LHCN-M2 (cell line): ENCODE measurements at places on chromosomes 5 and 9.

DNA sequence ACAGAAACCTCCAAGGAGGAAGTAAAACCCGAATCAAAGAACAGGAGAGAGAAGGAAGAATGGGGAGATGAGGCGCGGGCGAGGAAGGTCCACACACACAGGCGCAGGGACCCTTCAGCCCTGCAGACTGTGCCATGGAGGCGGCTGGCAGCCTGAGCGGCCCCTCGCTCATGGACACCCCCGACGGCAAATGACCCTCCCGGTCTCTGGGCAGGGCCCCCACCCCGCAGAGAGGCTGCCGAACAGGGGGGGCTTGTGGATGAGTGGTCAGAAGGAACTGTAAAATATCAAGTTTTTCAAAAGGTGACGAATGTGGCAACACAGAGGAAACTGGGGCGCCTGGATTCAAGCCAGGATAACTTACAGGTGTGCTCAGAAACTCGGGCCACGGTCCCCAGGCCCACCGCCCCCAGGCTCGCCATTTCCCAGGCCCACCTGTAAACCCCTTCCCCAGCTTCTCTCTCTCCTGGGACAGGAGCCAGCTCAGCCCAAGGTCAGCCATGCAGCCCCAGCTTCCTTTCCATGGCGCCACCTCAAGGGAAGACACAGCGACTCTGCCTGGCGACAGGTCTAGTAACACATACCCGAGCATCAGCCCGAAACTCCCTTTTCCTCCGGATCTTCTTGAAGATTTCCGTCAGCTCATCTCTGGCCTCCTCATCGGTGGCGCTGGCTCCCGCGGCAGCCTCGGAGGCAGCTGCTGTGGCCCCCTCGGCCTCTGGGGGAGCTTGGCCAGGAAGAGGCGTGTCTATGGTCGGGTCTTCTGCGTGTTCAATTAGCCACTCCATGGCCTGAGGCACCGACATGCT, 16.5 kb downstream of the UBAC1 start:
- no peak for DNase-seq

GRCh38 chr5:172569861-172570558, 71.1 kb upstream of the NEURL1B start:
- no peak for DNase-seq

- DNase-seq: peak; percentile 74
Measured at GRCh38 chr5:17190242-17190778, 27.1 kb upstream of the BASP1 start.

DNA sequence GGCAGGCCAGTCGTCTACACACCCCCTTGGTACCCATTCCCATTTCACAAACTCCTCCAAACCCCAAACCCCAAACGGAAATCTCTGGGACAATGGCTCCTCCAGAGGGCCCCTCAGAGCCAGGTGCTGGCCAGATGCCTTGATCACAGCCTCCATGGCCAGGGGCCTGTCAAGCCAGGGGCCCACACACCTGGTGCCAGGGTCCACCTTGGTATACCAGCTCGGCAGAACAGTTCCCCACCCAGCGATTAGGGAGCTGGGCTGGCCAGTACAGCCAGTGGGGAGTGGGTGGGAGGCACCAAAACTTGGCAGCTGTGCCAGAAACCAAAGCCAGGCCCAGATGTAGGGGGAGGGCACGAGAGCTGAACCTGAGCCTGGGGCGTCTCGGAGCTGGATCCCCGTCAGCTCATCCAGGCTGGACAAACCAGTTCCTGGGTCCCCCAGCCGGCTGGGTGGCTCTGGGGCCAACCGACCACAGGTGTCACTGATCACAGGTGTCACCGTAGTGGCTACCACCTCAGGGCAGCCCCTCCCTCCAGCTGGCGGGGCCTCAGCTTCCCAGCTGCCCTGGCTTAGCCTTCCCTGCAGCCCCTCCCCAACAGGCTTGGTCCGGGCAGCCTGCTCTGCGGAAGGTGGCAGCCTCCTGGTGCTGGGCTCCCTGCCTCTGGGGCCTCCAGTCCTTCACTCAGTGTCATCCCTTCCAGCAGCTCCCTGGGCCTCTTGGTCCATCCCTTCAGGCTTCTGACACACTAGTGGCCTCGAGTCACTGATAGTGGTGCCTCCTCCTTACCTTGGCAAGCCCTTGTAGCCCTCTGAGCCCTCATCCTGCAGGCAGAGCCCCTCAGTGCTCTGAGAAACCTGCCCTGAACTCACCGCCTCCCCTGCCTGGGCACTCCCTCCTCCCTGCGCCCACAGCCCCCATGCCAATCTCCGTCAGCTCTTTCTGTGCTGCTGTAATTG, 6.6 kb upstream of the RMND5B start:
- no peak for DNase-seq

- DNase-seq: no peak
Measured at GRCh38 chr5:119021149-119021732, 32.9 kb upstream of the DTWD2 start.

GRCh38 chr5:1962619-1963355, 80.1 kb upstream of the IRX4 start:
- no peak for DNase-seq

GRCh38 chr5:10634562-10634961, 70.7 kb downstream of the ANKRD33B start:
- no peak for DNase-seq

- DNase-seq: no peak
Measured at GRCh38 chr9:127368852-127369402, 28.0 kb upstream of the SLC2A8 start.

DNA sequence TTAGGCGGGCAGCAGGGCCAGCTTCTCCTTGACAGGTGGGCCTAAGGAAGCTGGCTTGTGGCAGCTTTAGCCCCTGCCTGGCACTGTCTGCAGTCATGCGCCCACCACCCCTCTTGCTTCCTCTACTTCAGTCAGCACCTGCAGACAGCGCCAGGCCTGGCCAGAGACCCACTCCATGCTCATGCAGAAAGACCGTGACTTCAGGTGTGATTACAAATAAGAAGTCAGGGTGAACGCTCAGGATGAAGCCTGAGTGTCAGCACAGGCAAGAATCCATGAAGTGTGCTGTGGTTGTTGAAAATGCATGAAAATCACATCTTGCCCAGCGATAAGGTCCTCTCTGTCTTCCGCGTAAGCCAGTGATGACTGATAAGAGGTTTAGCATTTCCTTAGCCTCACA, 3.4 kb downstream of the CSF2 start:
- DNase-seq: no peak

GRCh38 chr9:133121915-133122550, 993 bp upstream of the RALGDS start:
- DNase-seq: no peak

DNA sequence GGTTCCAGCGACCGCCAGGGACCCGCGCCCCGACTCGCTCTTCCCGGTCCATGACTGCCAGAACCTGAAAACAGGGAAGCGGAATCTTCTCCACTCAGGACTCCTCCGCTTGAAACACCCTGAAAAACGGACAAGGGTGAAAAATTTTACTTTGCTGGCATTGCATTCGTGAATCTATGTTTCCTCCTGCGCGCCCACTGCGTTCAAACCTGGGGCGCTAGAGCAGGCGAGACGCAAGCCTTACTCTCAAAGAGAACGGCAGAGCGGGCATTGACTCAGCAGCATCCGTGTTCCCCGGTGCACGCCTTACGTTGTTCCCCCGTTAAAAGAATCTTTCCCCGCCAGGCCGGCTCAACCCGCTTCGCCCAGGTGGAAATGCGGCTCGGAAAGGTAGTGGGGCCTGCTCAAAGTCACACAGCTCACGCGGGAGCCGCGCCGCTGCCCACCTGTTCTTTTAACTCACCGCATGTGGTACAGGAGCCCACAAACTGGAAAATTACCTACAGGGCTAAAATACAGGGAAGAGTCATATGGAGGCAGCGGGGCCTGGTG, 999 bp upstream of the DRD1 start:
- no peak for DNase-seq

DNA sequence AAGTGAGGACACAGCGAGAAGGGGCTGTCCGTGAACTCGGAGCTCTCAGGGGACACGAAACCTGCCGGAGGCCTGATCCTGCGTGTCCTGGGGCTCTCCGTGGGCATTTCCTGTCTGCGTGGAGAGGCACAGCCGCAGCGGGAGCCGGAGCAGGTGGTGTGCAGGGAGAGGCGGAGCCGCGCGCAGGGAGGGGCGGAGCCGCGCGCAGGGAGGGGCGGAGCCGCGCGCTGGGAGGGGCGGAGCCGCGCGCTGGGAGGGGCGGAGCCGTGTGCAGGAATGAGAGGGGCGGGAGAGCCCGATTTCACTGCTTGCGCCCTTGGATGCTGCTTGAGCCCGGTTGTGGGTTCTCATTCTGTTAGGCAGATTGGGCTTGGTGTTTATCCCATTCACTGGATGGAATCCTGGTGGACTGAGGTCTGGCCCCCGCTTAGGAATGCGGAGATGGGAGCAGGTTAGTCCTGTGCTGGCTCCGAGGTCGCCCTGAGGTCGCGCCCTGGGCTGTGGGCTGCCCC, 26.7 kb downstream of the NDUFS6 start:
- DNase-seq: no peak

GRCh38 chr5:67334373-67334772, 137.8 kb upstream of the CD180 start:
- DNase-seq: no peak

GRCh38 chr5:122319897-122320296, 7.9 kb downstream of the SNCAIP start:
- no peak for DNase-seq

DNA sequence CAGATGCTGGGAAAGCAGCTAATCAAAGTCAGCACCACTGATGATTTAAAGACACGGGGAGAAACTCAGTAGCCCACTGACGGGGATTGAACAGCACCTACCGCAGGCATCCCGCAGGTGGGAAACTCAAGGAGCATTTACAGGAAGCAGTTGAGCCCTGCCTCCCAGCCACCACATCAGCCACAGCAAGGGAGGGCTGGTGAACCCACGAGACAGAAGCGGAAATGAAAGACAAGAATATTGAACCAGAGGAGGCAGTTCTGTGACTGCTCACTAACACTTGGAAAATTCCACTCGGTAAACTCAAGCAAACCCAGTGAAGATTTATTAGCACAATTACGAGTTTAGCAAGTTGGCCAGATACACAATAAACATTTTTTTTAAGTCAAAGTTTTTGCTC, 10.6 kb upstream of the FAM163B start:
- DNase-seq: no peak

DNA sequence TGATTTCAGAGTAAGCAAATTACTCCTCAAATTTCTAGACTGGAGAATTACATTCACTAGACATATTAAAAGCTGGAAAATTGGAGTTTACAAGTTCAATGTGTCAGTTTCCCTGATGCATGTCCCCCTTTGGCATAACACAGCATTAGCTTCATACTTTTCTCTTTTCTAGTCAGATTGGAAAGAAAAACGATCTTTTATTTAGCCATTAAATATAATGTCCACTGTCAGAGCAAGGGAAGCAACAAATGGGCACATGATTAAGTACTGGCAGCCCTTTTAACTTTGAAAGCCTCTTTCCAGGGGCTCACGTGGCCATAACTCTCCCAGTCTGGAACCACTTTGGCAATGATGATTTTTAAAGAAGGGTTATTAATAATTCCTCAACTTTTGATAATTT, 203.3 kb downstream of the KCNN2 start:
- DNase-seq: no peak

DNA sequence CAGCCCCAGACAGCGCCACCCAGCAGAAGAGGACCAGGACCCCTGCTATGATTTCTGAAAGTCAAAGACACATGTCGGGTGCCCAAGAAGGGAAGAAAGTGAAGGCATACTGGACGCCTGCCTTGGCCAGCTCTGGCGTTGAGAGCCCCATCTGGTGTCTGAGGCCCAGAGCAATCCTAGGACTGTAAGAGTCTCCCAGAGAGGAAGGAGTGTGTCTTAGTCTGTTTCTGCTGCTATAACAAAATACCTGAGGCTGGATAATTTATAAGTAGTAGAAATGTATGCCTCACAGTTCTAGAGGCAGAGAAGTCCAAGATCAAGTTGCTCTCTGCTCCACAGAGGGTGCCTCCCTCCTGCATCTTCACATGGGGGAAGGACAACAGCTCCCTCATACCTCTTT, 10.8 kb downstream of the RASGEF1C start:
- DNase-seq: no peak

DNA sequence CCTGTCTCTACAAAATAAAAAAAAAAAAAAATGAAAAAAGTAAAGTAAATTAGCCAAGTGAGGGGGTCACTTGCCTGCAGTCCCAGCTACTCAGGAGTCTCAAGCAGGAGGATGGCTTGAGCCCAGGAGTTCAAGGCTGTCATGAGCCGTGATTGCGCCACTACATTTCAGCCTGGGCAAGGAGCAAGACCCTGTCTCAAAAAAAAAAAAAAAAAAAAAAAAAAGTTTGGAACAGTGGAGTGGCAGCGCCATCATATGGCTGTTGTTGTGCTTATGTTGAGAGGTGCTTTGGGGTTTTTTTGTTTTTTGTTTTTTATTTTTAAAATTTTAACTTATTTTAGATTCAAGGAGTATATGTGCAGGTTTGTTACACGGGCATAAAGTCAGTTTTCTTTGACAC, 3.6 kb downstream of the BRIX1 start:
- DNase-seq: no peak

GRCh38 chr5:9125852-9126251, 420.0 kb downstream of the SEMA5A start:
- no peak for DNase-seq

- DNase-seq: no peak
Measured at GRCh38 chr5:154732212-154732611, 23.0 kb upstream of the LARP1 start.

DNA sequence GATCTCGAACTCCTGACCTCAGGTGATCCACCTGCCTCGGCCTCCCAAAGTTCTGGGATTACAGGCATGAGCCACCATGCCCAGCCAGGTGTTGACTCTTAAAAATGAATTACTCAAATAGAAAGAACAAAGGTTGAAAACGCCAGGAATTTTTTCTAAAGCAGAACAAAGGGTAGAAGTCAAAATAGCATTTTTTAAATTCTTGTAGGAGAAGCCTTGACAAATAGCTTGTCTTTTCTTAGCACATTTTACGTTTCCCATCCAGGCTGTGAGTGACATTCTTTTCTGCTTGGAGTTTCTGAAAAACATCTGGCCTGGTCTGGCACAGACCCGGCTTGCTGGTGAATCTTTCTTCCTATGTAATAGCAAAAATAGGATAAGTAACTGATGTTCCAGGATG, 169.4 kb upstream of the ZNF462 start:
- DNase-seq: no peak

DNA sequence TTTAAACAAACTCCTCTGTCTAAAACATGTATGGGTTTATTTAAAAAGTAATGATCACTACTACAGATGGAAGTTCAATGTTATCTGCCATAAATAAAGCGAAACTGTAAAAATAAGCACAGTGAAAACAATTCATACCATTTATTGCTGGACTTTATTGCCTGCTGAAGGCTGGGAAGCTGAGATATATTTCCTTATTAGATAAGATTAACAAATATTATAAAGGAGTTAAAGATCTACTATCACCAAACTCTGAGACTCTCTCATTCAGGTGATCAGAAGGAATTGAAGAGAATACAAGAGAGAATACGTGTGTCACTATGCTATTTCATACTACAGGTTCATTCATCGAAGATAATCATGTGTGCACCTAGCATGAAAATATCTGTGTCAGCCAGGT, 190.9 kb upstream of the ATP10B start:
- DNase-seq: no peak

- DNase-seq: peak; percentile 59
Measured at GRCh38 chr5:132471944-132472343, 18.6 kb downstream of the IRF1 start.

GRCh38 chr9:134459573-134459972, 133.3 kb downstream of the RXRA start:
- no peak for DNase-seq
